ENCODE measurements at places on chromosomes 7 and 10.

DNA sequence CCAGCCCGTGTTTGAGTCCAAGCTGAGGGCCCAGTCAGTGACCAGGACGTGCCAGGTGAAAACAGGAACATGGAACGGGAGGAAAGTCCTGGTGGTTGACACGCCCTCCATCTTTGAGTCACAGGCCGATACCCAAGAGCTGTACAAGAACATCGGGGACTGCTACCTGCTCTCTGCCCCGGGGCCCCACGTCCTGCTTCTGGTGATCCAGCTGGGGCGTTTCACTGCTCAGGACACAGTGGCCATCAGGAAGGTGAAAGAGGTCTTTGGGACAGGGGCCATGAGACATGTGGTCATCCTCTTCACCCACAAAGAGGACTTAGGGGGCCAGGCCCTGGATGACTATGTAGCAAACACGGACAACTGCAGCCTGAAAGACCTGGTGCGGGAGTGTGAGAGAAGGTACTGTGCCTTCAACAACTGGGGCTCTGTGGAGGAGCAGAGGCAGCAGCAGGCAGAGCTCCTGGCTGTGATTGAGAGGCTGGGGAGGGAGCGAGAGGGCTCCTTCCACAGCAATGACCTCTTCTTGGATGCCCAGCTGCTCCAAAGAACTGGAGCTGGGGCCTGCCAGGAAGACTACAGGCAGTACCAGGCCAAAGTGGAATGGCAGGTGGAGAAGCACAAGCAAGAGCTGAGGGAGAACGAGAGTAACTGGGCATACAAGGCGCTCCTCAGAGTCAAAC is 5.2 kb downstream of the GIMAP5 start:
- no peak for DNase-seq

DNA sequence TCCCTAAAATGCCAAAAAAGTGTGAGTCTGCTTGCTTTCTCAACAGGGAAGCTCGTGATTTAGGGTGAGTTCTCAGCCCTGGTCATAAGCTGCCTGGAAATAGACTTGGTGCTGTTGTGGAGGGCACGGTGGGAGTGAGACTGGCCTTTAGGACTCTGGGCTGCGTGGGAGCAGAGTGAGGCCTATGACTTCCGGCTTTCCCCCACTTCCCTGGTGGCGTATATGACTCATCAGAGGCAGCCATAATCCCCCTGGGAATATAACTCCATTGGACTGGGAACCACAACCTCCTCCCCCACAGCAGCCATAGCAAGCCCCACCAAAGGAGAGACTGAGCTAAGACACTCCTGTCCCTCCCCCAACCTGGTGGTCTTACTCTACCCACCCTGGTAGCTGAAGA is 95.0 kb downstream of the PON1 start:
- no peak for DNase-seq

DNA sequence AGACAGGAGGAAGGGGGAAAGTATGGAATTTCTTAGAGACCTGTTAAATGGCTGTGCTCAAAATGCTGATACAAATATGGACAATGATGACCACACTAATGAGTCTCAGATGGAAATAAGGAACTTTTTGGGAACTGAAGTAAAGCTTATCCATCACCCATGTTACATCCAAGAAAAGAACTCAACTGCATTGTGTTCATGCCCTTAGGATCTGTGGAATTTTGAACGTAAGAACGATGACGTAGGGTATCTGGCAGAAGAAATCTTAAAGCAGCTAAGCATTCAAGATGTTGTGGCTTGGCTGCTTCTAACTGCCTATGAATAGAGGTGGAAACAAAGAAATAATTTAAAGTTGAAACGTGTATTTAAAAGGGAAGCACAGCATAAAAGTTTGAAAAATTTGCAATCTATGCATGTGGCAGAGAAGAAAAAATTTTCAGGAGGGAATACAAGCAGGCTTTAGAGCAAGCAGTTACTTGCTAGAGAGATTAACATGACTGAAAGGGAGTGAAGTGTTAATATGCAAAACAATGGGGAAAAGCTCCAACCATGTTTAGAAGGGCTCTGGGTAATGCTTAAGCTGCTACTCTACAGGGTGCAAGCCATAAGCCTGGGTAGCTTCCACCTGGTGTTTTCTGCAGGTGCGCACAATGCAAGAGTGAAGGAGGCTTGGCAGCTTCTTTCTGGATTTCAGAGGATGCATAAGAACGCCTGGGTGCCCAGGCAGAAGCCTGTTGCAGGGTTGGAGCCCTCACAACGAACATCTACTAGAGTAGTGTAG is 499.7 kb upstream of the SEMA3D start:
- DNase-seq = no peak

- DNase-seq = no peak
Measured at GRCh38 chr10:48678041-48678440, 6.6 kb upstream of the WDFY4 start.

- DNase-seq = no peak
Measured at GRCh38 chr10:11560076-11560709, 51.3 kb downstream of the USP6NL start.

DNA sequence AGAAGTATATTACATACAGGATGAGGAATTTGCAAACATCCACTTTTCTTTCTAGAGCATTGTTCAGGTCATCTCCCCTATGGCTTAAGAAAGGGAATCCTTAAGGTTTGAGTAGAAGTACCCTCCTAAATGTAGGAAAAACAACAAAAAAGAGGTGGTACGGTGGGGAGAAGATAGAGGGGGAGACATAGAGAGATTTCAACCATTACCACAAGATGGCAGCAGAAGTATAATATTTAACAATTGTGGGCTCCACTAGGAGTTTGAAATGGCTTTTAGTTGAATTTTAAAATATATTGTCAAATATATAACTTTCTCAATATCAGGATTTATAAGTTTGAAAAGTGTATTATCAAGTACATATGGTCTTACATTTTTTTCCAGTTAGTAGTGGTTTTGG is 72.7 kb upstream of the PRKG1 start:
- DNase-seq = no peak

DNA sequence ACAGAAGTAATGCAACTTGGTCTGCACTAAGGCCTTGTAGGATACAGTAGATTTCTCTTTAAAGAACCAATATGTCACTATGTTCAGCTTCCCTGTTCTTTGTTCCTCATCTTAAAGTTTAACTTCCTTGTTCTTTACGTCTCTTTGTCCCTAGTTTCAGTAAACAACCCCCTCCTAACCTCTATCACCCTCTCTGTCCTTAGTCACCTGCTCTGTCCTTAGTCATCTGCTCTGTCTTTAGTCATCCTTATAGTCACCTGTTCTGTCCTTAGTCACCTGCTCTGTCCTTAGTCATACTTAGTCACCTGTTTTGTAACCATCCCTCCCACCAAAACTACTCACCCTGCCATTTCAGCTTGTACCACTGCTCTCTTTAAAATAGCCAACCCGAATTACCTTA is 144.6 kb upstream of the TMEM106B start:
- DNase-seq = no peak

- no peak for DNase-seq
Measured at GRCh38 chr7:127254163-127254684, 1.5 kb upstream of the GRM8 start.

DNA sequence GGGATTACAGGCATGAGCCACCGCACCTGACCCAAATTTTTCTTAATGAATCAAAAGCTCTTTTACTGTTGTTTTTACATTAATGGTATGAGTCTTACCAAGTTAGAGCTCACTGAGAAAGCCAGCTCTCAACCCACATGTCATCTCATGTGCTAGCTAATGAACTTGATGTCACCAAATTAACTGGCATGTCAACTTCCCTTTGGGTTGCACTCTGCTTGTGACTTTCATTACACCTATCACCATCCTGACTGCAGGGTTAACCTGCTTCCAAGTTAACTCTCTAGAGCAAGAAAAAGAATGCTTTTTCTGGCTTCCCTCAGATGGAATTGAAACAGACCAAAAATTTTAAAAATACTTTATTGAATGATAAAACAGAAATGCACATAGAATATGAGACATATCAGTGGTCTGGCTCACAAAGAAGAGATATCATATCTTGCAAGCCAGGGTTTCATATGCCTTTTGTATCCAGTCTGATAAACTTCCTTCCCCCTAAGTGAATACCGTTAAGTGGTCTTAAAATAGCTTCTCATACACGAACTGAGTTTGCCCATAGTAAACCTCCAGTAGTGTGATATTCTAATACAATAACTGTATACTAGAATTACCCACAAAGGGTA is 42.9 kb upstream of the TRIM24 start:
- no peak for DNase-seq

DNA sequence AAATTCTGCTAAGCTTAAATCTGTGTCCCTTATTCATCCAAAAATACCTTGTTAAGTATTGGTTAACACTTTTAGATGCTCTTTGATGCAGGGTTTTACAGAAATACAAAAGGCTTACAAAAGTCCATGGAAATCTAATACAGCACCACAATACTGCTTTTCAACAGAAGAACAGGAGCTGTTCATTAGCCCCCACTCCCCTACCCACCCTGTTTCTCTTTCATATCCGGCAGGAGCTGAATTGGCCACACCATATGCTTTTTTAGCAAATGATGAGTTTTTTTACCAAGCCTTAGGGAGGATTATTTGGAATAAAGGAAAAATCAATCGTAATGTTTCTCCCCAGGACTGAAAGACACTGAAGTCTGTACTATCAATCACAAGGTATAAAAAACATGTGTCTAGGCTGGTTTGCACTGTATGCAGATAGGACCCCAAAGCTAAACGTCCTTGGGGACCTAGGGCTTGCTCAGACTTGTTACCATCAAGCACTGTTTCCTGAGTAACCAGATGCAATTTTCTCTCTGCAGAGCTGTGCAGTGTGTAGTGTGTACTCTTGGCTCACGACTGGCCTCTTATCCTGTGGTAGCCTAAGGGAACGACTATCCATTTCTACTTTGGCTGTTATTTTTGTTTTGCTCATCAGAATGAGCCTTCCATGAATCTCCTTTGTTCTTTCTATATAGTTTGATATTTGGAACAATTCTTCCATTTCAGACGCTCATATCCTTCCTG is 143.3 kb upstream of the LRGUK start:
- peak; percentile 77 for DNase-seq

DNA sequence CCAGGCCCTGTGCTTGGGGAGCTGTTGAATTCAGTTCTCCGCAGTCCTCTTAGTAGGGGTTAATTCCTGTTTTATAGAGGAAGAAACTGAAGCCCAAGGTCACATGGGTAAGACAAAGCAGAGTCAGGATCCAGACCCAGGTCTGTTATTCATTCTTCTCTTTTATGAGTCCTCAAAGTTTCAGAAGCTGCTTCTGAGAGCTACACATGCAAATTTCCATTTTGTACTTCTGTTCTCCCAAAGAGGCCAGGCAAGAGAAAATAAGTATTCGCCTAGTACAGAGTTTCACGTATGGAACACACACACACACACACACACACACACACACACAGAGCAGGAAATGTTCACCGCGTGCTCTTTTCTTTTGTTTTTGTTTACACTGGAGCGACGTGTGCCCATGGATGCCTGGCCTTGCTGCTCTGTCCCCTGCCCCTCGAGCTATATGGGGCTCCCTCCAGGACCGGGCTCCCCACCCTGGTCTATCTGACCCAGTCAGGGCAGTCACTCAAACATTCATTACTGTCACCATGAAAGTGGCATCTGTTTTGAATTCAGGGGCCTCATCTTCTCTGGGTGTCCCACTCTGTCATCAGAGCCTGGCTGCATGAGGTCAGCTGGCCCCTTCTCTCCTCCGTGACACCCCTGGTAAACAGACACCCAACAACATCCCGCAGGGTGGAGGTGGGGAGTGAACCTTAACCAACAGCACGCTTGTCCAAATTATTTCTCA is 84.4 kb downstream of the TNS3 start:
- no peak for DNase-seq

DNA sequence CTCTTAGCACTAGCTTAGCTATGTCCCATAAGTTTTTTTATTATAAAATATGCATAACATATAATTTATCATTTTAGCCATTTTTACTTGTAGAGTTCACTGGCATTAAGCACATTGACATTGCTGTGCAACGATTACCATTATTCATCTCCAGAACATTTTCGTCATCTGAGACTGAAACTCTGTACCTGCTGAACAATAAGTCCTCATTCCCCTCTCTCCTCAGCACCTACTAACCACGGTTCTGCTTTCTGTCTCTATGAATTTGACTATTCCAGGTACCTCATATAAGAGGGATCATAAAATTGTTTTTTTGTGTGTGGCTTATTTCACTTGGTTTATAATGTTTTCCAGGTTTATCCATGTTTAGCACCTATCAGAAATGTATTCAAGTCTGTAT is 64.1 kb downstream of the SHOC2 start:
- no peak for DNase-seq

GRCh38 chr7:88111140-88111743 is 108.6 kb downstream of the SRI start:
- peak; percentile 2 for DNase-seq

DNA sequence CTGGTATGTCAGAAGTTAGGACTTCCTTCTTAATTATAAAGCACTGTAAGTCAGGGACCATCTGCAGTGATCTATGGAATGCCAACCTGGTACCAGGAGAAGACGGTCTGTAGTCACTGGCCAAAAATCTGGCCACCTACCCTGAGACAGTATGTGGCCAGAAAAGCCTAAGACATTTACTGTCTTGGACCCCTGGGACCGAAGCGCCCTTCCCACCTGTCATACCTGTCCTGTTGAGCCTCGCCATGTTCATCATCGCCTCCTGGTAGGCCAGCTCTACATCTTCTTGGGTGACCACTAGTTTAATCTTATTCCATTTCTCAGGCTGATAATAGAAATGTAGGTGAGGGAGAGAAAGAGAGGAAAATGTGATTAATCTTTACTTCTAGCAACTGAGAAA is 20.0 kb downstream of the SEPHS1 start:
- DNase-seq = no peak

GRCh38 chr10:6180480-6181110 is 22.1 kb upstream of the PFKFB3 start:
- no peak for DNase-seq

DNA sequence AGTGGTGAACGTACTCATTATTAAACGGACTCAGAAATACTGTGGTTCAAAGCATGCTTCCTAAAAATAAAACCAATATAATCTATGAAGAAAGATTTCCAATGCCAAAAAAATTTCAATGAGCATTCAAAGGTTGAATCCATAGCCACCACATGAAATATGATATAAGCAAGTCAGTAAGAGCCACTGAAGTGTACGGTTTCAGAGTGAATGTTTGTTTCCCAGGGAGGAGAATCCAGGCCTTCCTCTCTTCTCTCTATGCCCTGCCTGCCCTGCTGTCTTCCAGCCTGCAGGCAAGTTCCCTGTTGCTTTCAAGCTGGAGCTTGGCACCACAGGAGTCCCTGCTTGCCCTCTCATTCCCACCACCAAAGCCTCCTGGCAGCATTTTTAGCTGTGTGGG is 1171.6 kb upstream of the C7orf33 start:
- DNase-seq = no peak

DNA sequence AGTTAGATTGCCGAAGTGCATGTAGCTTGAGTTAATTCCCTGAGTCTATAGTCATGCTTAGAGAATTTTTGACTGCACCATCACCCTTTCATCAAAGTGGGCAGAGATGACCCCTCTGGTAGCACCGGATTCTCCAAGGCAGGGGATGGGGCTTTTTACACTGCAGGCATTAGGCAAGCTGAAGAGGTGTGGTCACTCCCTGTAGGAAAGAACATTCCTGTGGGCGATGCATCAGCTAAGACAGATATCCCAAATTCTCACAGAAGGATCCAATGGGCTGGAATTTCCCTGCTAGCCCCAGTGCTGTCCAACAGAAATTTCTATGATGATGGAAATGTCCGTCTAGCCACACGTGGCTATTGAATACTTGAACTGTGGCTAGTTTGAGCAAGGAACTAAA is 118.2 kb downstream of the ADAM12 start:
- DNase-seq = no peak

- no peak for DNase-seq
Measured at GRCh38 chr10:43026039-43026973, 50.6 kb upstream of the RET start.

GRCh38 chr7:107856806-107857540 is 34.0 kb upstream of the DLD start:
- no peak for DNase-seq
